AG08396 (cell line): ENCODE measurements at places on chromosomes 7 and 10.
A peak's percentile ranks its signal among the peaks of the same experiment; 100 is the strongest.

DNA sequence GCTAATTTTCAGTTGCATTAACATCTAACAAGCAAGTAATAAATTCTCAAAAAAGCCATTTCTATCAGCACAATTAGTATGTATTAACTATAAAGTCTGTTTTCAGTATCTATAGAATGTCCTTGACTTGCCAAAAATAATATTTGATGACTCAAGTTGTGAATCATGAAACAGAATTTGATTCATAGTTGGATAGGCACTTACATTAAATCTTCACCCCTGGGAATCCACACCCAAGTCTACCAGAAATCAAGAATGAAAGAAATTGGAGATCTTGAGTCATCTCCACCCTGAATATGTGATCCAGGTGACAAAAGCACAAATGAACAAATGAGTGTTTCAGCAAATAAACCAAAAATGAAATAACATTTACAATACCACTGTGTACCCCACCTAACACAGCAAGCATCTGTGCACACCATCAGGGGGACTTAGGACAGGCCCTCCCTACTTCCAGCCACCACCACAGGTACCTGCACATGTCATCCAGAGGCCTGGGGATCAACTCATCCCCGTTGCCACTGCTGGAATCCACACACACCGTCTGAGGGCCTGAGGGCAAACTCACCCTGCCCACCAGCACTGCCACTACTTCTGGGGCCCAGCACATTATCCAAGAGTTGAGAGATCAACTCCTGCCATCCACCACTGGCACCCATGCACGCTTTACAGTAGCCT lies 160.1 kb downstream of the MTERF1 start:
- DNase-seq, result no peak

- no peak for DNase-seq
Measured at GRCh38 chr7:40721342-40721949, 586.6 kb downstream of the SUGCT start.

DNA sequence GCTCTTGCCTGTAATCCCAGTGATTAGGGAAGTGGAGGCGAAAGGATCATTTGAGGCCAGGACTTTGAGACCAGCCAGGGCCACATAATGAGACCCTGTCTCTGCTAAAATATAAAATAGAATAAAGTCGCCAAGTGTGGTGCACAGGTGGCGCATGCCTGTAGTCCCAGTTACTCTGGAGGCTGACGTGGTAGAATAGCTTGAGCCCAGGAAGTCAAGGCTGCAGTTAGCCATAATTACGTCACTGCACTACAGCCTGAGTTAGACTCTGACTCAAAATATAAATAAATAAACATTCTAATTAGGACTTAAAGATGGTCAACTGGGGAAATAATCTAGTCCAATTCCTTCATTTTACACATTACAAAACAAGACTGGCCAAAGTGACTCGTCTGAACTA lies 768 bp downstream of the CHCHD2 start:
- DNase-seq, result peak; percentile 34

DNA sequence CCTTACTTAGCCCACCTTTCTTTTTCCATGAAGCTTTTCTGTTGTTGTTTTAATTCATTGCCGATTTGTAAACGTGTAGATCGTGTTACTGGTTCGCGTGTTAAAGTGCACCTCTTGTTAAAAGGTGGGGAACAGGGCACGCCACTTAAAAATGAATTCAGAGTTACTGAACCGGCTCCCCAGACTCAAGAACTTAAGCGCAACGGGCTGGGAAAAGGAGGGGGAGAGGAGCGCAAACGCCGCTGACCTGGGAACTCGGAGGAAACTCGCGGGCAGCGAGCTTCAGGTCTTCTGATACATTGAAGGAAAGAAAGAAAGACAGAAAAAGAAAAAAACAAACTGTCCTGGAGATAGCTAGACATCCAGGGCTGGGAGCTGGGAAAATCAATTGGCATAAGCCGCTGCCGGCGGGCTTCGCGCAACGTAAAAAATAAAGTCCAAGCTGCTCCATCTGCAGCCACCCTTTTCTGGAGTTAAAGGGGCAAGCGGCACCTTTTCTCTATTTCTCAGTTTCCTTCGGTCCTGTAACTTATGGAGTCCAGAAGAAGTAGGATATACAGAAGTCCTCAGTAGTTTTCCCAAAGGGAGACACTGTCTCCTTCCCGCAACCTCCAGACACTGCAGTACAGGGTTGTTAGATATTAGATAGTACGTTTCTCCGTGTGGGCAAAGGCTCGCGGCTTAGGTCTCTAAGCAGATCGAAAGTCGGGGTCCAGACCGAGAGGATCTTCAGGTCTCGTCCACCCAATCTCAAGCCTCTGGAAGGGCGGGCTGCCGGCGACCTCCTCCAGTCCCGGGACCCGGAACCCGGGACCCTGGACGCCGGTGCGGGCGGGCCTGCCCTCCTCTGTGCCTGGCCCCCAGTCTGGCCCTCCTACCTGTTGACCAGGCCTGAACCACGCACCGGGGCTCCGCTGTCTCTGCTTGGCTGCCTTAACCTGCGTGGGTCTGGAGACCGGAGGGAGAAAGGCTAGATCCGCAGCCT lies 1.8 kb upstream of the DLX6 start:
- DNase-seq, result no peak

- DNase-seq, result no peak
Measured at GRCh38 chr10:35986756-35987502, 344.8 kb upstream of the FZD8 start.

DNA sequence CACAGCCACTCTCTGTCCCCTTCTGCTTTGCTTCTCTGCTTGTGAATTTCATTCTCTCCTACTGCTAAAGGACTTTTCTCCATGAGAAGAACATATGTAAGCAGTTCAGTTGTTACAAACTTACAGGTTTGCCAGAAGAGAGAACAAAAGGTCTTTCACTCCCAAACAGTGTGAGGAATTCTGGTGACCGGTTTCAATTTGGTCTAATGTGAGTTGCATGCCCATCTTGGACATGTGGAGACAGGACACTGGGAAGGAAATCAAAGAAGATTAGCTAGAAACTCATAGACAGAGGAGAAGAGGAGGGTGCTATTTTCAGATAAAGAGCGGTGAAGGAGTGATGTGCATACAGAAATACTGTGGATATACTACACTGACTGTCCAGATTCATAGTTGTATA lies 209.5 kb upstream of the INHBA start:
- no peak for DNase-seq

DNA sequence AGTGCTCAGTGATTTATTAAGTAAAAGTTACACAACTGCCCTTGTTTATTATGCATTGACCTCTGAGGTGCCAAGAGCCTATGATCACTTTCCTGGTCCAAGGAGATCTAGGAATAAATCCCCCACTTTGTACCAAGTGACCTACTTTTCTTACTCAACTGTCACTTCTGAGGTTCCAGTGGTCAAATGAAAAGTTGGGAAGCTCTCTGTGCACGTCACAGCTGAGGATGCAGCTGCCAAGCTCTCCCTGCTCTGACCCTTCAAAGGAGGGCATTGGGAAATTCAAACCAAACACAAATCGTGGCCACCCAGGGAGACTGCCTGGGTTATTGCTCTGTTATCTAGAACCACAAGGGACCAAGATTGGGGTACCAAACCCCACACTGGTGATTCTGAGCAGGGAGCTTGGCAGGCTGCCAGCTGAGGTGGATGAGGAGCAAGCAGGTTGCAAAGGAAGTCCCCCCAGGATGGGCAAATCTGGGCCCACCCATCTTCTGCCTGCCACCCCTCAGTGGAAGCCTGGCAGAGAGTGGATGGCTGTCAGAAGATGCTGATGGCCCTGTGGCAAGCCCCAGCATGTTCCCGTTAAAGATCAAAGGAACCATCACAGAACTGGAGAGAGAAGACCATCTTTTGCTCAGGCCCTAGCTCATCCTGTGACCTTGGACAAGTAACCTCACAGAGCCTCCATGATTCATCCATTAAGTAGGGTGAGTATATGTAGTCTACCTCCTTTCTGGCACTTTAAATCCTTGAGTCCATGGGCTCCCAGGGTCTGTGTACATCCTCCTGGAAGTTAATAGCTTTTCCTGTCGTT lies 106.8 kb downstream of the PPP1R3C start:
- no peak for DNase-seq

- DNase-seq, result no peak
Measured at GRCh38 chr10:127953876-127954275, 47.0 kb downstream of the PTPRE start.

DNA sequence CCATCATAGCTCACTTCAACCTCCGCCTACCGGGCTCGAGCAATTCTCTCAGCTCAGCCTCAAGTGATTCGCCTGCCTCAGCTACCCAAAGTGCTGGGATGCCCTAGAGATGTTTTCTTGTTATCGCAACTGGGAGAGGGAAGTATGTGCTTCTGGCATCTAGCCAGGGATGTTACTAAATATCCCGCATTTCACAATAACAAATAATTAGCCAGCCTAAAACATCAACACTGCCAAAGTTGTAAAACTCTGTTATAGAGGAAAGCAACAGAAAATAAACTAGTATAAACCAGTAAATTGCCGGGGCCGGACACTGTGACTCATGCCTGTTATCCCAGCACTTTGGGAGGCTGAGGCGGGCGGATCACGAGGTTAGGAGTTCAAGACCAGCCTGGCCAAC lies 7.2 kb downstream of the INA start:
- DNase-seq, result peak; percentile 8

- no peak for DNase-seq
Measured at GRCh38 chr7:3493499-3493898, 192.4 kb downstream of the SDK1 start.

DNA sequence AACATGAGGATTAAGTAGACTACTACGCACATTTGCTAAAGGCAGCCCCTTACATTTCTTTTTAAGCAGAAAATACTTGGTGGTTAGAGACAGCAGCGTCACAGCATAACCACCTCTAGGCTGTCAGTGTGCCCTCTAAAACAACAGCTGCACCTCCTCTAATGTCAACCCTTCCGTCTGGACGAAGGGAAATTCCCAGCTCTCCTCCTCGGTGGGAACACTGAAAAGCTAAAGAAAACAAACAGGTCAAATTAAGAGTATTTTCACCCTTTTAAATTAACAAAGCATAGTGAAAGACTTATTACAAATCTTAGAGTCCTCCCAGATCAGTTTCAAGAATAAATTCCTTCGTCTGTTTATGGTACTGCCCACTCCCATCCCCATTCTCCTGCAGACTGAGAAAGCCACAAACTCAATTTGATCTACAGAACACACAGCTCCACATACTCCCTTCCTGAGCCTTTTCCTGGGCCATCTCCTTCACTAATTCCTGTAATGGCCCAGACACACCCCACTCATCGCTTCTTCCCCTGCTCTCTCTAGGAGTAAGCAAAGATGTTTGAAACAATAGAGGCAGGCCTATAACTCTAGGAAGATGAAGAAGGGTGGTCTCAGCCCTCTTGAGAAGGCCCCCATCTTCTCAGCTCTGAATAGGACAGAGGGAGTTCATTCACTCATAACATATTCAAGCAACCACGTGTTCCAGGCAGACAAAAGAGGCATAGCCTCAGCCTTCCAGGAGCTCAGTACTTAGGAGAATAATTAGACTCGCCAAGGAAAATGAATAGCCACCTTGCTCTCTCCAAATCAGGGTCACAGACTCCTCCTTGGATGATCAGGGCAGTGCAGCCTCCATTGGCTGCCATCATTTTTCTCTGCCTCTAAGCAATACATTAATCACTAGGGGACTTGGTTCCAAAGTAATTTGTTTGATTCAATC lies 47.5 kb upstream of the HNRNPH3 start:
- DNase-seq, result no peak

DNA sequence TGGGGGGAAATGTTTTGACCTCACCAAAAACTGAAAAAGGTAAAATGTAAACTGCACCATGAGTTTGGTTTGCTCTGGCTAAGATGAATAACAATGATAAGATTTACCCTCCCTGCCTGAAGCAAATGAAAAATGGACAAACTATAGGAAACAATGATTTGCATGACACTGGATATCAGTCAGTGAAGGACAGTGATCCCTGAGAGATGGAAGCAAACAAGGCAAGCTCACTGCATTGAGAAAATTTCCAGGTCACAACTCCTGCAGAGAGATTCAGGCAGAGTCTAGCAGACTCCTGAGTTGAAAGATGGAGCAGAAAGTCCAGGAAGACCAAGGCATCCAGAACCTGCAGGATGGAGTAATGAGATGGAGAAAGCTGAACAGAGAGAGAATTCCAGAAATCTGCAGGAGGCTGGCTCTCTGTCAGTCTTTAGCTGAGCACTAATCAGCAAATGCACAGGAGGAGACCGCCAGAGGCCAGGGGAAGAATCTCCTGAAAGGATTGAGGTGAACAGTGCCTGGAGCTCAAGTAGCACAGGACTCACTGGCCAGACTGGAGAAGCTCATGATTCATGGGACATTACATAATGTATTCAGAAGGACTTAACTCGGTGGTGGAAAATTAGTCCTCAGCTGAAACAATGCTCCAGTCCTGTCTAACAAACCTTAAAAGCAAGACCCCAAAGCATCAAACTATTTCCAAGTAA lies 51.2 kb upstream of the PALS2 start:
- no peak for DNase-seq

GRCh38 chr10:6292741-6293151 lies 90.0 kb downstream of the PFKFB3 start:
- DNase-seq, result no peak

DNA sequence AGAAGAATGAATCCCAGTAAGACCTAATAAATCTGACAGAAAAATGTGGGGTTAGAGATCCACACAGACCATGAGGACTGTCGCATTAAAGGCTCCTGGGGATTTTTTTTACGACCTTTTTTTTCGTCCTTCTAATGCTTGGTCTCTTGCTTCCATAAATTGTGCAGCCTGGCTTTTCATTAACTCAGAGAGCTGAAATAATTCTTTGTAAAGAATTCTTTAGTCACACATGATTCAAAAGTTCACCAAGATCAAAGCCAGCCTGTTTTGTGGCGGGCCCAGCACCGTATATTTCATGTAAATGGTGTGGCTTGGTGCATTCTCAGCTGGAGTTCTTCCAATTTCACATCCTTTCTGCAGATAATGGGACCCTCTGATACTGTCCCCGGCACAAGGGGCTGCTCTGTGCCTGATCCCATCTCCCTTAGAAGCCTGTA lies 206.6 kb upstream of the BMPER start:
- no peak for DNase-seq

DNA sequence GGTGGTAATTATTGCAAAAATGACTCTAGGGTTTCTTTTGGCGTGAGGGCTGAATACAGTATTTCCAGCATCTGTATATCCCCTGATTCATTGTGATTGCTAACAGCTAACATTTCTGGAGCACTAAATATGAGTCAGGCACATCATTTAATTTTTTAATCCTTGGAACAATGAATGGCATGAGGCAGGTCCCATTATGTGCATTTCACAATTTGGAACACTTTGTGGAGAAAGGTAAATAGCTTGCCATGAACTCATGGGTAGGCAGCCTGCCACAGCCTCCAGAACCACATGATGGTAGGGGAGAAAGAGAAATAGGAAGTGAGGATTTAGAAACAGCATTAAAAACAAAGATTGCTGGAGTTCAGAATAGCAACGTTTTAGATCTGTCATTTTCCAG lies 1.7 kb downstream of the NPTX2 start:
- DNase-seq, result no peak

DNA sequence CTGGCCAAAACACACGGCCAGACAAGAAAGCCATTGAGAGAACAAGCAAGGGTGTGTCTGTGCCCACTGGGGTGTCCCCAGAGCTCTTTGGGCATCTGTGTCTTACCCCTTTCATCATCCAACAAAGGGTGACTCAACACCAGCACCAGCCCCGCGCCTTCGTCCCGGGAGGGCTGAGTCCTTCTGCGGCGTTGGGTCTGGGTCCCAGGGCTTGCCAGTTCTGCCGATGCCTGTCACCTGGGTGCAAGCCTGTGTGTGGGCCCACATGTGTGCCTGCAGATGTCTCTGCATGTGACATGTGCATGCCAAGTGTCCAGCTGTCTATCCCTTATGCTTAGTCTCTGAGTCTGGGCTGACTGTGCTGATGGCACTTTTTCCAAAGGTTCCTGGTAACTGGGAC lies 24.4 kb upstream of the ELN start:
- DNase-seq, result no peak
